DMS153 (cell line): ENCODE measurements at places on chromosomes 5 and 9.

DNA sequence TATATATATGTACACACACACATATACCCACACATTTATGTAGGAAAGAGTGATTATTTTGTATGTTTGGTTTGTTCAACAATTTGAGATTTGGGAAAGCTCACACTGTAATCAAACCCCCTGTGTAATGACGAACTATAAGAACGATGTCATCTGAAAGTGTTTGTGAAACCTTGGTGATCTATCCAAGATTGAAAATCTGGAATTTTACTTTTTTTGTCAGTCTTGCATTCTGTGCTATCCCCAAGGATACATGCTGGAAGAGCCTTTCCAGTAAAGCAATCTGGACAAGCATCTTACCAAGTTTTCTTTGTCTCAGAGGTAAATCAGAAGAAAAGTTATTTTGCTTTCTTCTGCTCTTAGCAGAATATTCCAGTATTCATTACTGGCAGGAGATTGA is 23.3 kb downstream of the SGCD start:
- DNase-seq = no peak

DNA sequence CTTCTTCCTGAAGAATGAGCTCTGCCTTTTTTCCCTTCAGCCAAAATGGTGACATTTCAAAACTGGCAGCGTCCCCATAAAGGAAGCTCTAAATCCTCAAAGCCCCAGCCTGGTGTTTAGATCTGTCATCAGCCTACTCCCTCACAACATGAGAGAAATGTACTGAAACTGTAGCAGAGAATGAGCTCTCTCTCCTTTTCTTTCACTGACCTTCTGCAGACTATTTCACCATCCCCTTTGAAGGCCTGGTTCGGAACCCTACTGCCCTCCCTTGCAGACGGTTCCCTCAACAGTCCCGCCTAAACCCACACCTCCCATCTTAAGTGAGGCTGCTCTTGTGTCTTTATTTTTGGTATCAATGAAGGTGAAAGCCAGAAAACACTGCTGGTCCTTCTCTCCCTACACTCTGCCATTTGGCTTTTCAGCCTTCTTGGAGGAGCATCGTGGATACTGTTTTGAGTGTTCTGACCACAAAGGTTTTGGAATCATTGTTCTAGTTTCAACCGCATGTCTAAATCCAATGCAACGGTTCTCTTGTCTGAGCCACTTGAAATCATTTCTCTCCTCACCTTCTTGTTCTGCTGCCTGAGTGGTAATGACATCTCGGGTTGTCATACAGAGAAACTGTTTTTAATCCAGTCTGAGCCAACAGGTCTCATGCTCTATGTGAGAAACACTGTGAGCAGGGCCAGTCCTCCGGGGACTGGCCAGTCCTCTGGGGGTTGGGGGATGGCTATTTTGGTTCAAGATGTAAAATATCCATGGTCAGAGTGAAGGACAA is 39.0 kb downstream of the ITK start:
- no peak for DNase-seq

- no peak for DNase-seq
Measured at GRCh38 chr9:642014-642413, 199.5 kb upstream of the DMRT1 start.

DNA sequence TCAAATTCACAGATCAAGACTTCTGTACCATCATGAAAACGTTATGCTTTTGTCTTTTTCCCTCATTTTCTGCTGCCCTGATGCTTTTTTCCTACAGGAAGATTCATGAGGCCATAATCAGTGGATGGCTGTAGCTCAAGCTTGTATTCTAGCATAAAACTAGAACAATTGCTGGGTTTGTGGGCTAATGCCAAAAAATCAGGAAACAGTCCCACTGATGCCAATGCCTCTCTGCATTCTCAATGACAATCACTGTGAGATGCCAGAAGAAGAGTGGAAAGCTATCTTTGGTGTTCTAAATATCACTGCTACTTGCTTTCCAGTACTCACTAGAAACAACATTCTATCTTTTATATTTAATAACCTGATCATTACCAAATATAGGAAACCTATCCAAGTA is 33.3 kb upstream of the FAM170A start:
- DNase-seq = no peak

- no peak for DNase-seq
Measured at GRCh38 chr5:56494300-56494731, 261.2 kb upstream of the ANKRD55 start.

DNA sequence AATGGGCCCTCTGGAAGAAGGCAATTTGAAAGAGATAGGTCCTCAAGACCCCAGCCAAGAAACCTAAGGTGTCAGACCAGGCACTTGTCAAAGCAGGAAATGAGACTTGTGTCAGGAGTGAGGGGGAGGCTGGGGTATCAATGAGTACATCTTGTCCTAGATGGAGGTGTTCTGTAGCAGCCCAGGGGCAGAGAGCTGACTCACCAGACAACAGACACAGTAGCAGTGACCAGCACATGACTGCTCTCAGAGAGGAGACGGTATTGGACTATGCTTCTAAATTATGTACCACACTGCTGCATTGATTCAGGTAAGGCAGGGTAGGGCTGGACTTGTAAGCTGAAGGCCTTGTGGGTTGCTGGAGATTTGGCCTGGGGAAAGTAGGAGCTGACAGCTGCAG is 551.2 kb upstream of the KLF4 start:
- no peak for DNase-seq

DNA sequence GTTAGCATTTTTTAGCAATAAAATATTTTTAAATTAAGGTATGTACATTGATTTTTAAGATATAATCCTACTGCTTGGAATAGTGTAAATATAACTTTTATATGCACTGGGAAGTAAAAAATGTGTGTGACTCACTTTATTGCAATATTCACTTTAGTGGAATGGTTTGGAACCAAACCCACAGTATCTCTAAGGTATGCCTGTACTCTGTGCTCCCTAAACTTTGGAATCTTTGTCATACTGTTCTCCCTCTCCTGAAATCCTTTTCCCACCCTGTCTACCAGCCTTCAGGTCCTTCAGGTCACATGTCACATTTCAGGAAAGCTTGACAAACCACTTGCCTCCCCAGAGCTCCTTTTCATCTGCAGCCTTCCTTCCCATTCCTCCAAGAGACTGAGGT is 308.7 kb downstream of the SPOCK1 start:
- no peak for DNase-seq

- DNase-seq = no peak
Measured at GRCh38 chr5:170108266-170108785, 2.6 kb downstream of the FOXI1 start.

- no peak for DNase-seq
Measured at GRCh38 chr9:116368680-116369079, 215.1 kb downstream of the PAPPA start.

DNA sequence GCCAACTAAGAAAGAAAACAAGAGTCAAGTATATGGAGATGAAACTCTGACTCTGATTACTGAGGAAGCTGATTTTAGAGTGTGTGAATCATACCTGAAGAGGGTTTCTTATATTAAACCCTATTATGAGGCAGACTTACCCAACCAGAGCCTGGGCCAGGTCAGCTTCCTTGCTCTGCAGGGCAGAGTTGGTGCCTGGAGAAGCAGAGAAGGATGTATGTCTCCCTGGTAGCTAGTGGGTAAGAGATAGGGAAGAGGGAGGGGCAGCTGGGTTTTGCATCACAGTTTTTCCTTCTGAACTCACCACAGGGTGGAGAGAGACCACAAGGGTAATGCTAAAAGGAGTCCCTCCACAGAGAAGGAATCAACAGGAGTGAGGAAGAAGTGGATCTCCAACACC is 104.1 kb downstream of the CMYA5 start:
- DNase-seq = no peak

GRCh38 chr9:135809166-135809565 is 98.2 kb downstream of the CAMSAP1 start:
- DNase-seq = no peak
